Omental fat pad (tissue), 4 donors: ENCODE measurements at places on chromosomes 6 and 20.

DNA sequence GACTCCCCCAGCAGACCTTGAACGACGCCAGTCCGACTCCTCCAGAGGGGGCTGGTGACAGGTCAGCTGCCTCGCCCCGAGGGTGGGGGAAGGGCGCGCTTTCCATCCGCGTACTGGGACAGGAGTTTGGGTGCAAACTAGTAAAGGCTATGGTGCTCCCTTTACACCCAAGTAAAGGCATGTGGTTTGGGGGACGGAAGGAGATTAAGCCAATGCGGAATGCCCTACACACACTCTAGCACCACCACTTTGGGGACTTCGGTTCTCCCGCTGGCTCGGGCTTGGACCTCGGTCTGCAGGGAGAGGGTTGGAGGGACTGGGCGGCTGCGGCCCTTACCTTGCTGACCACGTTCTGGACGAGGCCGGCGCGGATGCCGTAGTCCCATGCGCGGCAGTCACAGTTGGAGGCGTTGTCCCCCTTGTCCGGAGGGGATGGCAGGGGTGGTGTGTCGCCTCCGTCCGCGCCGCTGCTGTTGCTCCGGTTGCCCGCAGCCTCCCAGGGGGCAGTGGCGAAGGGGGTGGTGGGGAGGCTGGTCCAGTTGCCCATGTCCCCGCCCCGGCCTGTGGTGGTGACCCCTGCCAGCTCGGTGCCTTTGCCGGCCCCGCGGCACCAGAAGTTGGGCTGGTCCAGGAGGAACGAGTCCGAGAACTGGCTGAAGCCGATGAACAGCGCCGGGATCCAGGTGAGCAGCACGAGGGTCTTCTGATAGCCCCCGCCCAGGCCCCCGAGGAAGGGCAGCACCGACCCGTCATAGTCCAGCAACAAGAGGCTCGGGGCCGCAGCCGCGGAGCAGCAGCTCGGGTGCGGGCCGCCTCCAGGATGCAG, 1.1 kb downstream of the SLC22A23 start:
- no peak for DNase-seq

GRCh38 chr6:142271476-142271875, 30.3 kb upstream of the ADGRG6 start:
- DNase-seq, result no peak

DNA sequence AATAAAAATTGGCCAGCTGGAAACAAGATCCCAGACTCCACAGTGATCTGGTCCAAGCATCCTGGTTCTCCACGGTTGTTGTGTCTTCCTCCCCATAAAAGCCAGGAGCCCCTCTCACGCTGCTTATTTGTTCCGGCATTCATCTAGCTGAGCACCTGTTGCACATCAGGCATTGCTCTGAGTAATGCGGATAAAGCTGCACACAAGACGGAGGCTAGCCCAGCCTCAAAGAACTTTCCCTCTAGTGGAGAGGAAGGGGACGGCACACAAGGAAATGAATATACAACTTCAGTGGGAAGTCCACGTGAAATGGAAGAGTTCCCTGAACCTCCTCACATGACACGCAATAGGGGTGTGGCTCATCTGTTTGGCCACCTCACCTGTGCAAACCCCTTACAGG, 30.3 kb upstream of the NXT1 start:
- DNase-seq, result no peak

DNA sequence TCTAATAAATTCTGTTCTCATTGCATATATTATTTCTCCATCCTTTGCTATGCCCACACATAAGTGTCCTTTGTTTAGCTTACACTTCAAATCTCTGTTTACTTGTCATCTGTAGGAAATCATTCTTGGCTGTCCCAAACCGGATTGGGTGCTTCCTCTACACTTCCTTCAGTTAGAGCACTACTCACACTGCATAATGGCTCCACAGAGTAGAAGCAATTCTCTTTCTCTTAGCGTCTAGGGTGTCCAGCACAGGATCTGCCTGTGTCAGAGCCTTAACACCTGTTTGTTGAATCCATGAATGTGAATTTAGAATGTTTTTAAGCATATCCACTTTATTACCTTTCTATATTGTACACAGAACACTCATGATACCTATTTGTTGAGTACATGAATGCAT, 87.0 kb upstream of the BMP2 start:
- DNase-seq, result no peak

DNA sequence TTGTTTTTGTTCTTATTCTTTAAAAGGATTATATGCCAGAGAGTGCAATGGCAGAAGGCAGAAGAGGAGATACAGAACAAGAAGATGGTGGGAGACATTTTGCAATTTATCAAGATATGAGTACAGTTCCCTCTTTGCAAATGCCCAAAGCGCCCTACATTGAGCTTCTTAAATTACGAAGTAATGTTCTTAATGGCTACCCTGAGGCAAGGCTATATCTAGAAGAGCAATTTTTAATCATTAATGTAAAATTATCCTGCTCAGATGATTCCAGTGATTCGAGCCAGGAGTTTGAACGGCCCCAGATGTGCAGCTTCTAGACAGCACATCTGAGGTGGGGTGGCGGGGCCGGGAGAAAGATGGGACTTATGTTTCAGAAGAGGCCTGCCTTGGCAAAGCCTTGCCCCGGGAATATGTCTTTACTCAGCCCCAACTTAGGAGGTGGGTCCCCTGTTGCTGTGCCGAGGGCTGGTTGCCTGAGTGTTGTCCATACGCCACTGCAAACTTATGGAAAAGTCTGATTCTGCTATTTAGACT, 84.9 kb upstream of the MLN start:
- no peak for DNase-seq

- DNase-seq, result no peak
Observed at GRCh38 chr20:768426-768978, at the start of gene SLC52A3. Gene SLC52A3, minus strand, starts transcription at chr20:768500. Its CDS starts 2,726 bp downstream, at chr20:765774.

GRCh38 chr6:43849844-43850243, 79.8 kb downstream of the VEGFA start:
- DNase-seq, result no peak

DNA sequence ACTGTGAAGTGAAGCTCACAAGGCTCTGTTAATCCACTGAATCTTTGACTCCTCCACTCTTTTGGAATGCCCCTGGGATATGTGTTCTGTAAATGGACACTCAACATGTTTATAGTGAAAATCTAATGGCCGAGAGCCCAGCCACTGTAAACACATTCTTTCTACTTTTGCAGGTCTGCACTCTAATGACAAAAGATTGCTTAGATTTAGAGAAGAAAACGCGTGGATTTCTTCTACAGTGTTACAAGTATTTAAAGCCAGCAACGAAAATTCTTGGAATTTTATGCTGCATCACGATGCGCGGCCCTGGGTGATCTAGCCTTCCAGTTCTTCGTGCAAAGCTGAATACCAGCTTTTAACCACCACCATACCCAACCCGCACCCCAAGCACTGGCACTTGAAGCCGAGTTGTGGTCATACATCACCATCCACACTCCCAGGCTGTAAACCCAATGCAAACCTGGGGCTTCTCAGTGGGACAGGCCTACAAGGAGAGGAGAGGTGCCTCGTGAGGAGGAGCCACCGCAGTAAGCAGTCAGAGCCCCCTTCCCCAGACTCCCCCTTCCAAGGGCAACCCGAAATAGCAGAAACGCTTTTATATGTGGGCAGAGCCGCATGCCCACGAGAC, 3.7 kb upstream of the FOXO3 start:
- no peak for DNase-seq

- DNase-seq, result no peak
Observed at GRCh38 chr20:62146019-62146755, 2.6 kb downstream of the SS18L1 start.

GRCh38 chr6:158636778-158637177, 7.8 kb downstream of the DYNLT1 start:
- no peak for DNase-seq

DNA sequence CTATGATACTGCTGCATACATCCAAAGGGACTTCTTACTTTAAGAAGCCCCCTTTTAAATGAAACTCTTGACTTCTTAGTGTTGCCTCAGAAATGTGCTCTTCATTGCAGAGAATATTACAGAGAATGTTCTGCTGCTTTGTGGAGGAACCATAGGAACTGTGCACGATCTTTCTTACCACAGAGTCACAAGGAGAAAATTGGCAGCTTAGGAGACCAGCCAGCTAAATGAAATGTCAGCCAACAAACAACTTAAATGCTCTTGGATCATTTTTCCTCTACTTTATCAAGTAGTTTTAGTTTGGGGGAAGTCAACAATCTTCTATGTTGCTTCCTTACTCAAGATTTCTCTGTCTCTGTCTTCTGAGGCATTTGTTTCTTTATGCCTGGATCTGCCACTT, 125.9 kb upstream of the MLIP start:
- no peak for DNase-seq

DNA sequence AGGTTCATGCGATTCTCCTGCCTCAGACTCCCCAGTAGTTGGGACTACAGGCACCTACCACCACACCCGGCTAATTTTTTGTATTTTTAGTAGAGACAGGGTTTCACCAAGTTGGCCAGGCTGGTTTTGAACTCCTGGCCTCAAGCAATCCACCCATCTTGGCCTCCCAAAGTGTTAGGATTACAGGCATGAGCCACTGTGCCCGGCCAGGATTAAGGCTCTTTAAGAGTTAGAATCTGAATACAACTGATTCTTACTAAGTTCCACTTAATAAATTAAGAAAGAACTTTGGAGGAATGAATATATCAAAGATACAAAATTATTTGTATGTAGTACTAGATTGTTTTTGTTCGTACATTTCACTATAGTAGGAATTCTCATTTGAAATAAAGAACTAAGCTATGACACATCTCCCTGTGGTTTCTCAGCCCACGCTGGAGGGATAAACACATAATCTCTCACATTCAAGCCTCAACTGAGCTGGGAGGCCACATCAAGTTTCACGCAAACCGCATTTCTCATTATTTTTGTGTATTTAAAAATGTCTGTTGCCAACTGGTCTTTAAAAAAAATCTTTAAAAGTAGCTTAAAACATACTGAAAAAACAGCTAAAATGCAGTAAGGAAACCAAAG, 34.2 kb downstream of the DTNBP1 start:
- DNase-seq, result no peak

DNA sequence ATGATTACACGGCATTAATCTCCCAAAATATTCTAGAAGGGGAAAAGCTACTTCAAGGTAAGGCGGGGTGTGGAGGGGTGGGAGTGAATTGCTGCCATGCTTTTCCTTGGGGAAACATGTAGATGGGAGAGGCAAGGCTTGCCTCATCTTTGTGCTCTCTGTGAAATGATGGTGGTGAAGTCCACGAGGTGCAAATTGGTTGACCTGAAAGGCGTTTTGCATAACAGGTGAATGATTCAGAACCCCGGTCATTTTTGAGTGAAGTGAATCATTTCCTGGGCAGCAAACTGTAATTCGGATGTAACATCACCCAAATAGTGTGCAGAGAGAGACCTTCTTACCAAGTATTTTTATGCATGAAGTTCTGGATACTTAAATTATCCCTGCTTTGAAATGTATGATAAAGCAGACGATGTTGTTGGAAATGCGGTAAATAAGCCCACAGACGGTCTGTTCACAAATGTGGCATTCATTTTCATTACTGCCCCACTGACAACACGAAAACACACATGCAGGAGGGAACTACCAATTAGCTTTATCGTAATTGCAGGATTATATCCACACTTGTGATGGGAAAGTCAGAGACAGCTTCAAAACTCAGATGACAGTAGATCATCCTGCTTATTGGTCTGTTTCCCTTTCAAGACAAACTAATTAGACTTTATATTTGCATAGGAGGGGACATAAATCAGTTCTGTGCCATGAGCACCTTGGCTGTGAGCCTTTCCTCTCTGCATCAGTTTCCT, 3.0 kb downstream of the CDH4 start:
- DNase-seq, result no peak

DNA sequence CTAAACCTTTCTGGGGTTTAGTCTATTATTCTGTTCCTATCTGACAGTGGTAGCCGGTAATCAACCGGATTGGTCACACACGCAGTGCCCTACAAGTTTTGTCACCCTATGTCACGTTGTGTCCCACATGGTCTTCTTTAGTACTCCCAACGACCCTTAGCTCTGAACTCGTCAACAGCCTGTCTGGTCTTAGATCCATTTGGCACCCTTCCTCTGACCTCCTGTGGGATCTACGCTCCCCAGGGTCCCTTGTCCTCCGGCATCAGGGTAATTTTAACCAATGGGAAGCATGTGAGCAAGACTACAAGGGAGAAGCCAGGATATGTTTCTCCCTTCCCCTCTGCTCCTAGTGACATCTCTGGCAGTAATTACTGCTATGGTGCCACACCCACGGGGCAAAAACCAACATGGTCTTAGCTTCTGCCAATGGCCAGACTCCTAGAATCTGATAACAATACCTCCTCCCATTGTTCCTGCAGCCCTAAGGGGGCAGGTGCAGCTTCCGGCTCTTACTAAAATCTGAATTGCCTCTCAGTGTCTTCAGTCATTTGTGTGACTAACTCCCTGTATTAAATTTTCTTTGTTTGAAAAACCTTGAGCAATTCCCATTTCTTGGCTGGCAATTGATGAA, 56.6 kb downstream of the MAFB start:
- no peak for DNase-seq

DNA sequence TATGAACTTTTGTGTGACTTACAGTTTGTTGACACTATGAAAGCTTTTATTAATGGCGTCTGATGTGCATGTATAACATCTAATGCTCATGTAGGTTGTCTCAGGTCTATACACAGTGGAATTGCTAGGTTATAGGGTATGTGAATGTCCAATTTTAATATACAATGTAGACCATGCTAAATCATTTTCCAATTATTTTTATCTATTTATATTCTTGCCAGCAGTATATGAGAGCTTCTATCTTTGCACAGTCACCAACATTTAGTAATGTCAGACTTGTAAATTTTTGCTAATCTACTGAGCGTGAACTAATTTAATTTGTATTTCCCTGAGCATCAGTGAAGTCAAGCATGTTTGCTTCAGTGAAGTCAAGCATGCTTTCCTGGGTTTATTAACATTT, 64.4 kb downstream of the TPD52L1 start:
- no peak for DNase-seq

DNA sequence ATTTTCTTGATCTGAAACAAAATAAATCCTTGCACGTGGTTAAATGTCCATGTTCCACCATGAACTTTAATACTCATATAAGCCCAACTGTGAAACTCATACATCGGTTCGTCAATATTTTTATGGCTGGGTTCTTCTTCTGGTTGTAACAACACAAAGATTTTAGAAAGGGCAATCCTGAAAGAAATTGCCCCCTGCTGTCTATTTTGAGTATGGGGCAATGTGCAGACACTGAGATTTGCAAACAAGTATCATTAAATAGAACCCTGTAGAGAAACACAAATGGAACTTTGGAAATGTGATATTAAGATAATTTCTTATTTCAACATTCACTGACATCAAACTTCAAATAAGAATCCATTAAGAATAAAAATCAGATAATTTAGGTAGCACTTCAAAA, 80.2 kb upstream of the PHACTR1 start:
- DNase-seq, result no peak

- DNase-seq, result no peak
Observed at GRCh38 chr6:21748343-21749056, 154.9 kb downstream of the SOX4 start.

- no peak for DNase-seq
Observed at GRCh38 chr6:152566103-152566875, 70.9 kb downstream of the SYNE1 start.

- DNase-seq, result no peak
Observed at GRCh38 chr6:15266423-15266996, 20.6 kb downstream of the JARID2 start.

- no peak for DNase-seq
Observed at GRCh38 chr6:13988049-13988738, 63.4 kb downstream of the RNF182 start.

GRCh38 chr20:50376888-50377459, 133.2 kb upstream of the PTPN1 start:
- no peak for DNase-seq

GRCh38 chr20:38554986-38555385, 26.0 kb upstream of the ADIG start:
- DNase-seq, result no peak
